GM23248 (cell line): ENCODE measurements at places on chromosomes 5 and 9.

DNA sequence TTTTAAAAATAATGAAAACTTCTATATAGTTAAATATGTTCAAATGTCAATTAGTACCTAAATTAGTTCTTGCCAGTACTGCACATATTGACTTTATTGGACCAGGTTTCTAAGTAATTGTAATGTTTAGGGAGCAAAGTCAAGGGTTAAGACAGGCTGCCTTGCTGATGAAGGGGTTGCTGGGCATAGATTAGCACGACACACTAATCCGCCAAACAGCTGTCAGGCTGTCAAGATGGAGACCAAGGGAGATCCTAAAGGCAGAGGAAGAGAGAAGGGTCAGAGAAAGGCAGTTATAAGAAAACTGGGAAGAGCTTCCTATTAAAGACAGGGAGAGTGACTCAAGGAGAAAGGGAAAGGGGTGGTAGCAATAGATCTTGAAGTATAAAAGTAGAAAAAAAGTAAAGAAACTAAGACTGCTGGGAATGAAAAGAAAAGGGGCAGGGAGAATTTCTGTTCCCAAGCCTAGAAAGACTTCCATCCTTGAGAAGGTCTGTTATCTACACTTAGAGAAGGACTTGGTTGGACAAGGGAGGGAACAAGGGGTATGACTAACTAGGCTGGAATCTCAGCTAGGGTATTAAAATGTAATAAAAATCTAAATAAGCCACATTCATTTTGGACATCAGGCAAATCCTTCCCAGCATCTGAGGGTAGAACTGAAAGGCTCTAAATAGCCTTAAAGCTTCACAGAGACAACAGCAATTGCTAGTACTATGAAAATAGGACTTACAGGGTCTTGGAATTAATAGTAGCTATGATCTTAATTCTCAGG is 188.7 kb downstream of the FBXL17 start:
- DNase-seq = peak; percentile 70

DNA sequence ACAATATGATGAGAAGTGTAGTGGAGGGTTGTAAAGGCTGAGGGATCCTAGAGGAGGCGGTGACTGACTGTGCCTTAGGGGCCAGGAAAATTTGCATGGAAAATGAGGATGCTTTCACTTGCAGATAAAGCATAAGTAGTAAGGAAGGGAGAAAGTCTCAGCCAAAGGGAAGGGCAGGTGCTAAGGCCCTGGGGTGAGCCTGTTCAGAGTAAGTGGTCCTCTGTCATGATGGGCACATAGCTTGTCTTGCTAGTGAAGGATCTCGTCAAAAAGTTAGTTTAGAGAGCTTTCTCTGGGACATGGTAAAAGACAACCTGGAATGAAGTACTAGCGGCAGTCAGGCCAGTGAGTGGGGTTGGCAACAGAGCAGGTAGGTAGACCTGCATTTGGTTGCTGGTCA is 75.4 kb upstream of the CPLX2 start:
- no peak for DNase-seq

DNA sequence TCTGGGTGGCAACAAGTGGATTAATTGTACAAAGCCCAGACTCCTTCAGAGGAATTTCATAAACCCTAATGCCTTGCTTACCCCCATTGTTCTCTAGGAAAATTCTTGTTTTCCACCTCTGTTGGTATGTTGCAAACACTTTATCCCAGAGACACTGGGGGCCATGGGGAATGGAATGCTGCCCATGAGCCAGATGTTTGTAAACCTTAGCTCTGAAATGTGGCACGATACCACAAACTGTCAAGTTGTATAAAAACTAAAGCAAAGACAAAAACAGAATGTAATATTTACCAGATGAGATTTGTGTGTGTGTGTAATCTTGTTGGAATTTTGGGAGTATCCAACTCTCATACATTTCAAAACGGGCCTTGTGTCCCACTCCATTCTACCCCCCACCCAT is 465.0 kb downstream of the EBF1 start:
- peak; percentile 57 for DNase-seq

- DNase-seq = no peak
Observed at GRCh38 chr5:119930490-119930889, 301.1 kb downstream of the FAM170A start.

- DNase-seq = no peak
Observed at GRCh38 chr5:99928490-99928889, 606.7 kb upstream of the FAM174A start.

- no peak for DNase-seq
Observed at GRCh38 chr9:137023157-137023556, 4.9 kb downstream of the ABCA2 start.

- peak; percentile 25 for DNase-seq
Observed at GRCh38 chr5:169200125-169200778, 100.7 kb downstream of the SLIT3 start.

GRCh38 chr5:116454417-116454927 is 120.2 kb downstream of the SEMA6A start:
- peak; percentile 90 for DNase-seq
